Cardiac septum (tissue), 1 donor: ENCODE measurements at places on chromosomes 7 and 10. TPM values are rescaled to one million over a fixed set of nuclear protein-coding genes. Genes with fewer than 3 reads are reported as not detected.
A peak's percentile ranks its signal among the peaks of the same experiment; 100 is the strongest.

- no peak for DNase-seq
These were observed 278.8 kb downstream of the CACNA2D1 start for GRCh38 chr7:82164813-82165212.

- DNase-seq, result peak; percentile 84
These were observed 52.8 kb downstream of the CHST15 start for GRCh38 chr10:124040451-124041188.

- DNase-seq, result no peak
These were observed 664.3 kb upstream of the CELF2 start for GRCh38 chr10:10353326-10353868.

DNA sequence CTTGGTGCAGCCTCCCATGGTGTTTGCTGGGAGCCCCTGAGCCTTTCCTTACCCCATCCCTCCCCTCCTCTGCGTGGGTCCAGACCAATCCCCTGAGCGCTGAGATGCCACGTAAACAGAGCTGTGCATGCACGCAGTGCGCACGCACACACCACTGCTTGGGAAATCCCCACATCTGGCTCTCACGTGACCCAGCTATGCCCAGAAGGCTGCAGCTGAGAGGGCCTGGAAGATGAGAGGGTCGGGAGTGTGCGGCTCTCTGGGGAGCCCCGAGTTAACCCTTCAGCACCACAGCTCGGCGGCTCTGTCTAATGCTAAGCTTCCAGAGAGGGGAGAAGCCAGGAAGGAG lies 177.2 kb downstream of the SH3PXD2A start:
- DNase-seq, result peak; percentile 93

DNA sequence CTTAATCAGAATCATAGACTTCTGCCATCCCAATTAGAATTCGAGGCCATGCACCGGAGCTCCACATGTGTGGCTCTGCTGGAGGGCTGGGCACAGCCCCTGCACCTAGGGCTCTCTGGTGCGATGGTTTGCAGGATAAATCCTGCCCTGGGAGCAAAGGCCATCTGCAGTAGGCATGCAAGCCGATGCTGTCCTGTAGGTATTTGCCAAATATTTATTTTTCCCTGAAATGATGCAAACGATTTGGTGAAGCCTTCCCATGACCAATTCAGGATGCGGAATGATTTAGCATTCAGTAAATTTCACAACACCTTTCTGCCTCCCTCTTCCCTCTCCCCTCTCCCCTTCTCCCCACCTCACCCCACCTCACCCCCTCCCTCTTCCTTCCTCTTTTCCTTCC lies 170.6 kb downstream of the EBF3 start:
- DNase-seq, result peak; percentile 35

DNA sequence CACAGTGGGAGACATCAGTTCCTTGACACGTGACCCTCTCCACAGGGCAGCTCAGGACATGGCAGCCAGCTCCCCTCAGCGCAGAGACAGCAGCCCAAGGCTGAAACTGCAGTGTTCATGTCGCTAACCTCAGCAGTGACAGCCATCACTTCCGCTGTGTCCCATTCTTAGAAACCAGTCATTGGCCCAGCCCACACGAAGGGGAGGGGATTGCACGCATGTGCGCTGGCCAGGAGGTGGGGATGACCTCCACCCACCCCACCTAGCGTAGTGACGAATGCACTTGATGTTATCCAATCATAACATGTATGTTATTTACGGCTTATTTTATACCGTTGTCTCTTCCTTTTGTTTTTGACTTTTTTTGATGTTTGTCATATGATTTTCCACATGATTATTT lies 36.9 kb upstream of the EGFR start:
- no peak for DNase-seq

Gene CFTR
- total RNA-seq, result 0.19 TPM

Gene EBLN1
- not detected for total RNA-seq

Gene CPXM2
- 11.2 TPM for total RNA-seq

- no peak for DNase-seq
These were observed 32.9 kb downstream of the TLX1 start for GRCh38 chr10:101164020-101164419.

GRCh38 chr10:127577376-127578258 lies 28.5 kb downstream of the NPS start:
- DNase-seq, result no peak
